ENCODE measurements at places on chromosomes 3 and 15.

DNA sequence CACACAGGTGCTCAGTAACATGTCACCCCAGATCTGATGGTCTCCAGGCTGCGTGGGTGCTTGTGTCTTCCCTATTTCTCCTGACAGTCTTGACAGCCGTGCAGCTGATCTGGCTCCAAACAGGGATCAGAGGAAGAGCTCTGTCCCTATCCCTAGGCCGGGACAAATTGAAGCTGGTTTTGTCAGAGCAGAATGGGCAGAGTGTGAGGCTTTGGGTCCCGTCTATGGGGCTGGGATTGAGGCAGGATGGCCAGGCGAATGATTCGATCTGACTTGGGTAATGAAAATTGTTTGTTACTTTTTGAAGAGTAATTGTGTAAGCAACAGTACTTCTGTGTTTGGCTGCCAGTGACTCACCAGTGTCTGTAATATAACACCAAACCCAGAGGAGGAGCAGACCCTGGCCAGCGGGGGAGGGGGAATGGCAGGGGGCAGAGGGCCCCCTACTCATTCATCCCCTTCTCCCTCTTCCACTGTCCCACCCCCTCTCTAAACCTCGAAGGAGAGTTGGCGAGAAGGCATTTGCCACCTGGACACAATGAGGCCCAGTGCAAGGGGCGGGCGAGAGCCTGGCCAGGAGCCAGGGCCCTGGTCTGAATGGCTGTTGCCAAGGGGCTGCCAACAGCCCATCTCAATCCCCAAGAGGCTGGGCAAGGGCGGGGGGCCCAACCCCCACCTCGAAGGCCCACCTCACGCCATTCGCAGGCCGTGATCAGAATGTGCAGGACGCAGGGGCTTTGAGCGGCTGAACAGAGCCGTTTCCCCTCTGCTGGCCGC lies 4.9 kb upstream of the MAGEF1 start:
- no peak for DNase-seq

DNA sequence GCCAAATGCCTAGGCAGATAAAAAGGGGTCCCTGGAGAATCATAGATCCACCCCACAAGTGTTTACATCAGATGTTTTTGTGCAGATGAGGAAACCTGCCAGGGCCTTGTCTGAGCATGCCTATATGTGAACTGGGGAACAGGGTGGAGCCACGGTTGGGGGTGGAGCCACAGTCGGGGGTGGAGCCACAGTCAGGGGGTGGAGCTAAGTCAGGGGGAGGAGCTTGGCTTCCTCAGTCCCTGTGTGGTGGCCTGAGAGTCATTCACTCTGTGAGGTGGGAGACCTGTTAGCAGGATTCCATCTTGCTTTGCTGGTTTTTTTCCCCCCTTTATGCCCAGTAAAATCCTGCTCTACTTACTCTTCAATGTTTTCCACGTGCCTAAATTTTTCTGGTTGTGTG lies 57.8 kb upstream of the TGFBR2 start:
- DNase-seq, result no peak

DNA sequence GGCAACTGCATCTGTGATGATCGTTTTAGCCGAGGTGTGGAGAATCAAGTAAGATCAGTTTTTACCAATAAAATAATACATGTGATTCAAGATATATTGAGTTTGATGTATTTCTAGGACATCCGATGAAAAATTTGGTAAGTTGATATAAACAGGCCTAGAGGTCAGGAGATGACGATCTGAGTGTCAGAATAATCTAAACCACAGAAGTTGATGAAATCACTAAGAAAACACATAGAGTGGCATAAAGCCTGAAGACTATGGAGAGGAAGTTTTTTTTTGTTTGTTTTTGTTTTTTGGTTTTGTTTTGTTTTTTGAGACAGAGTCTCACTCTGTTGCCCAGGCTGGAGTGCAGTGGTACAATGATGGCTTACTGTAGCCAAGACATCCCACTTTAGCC lies 235.3 kb downstream of the RBMS3 start:
- no peak for DNase-seq

DNA sequence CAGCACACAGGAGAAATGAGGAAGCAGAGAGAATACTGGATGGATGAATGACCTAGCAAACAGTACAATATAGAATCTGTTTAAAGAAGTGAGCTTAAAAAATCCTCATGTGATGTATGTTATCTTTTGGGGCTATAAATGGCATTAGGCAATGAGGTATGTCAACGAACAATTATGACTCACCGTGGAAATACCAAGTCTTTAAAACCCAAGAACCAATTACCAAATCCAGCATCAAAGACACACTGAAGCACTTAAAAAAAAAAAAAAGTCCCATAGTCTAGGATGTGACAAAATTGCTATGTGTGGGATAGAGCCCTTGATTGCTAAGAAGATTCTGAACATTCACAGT lies 36.3 kb upstream of the HERC1 start:
- no peak for DNase-seq

DNA sequence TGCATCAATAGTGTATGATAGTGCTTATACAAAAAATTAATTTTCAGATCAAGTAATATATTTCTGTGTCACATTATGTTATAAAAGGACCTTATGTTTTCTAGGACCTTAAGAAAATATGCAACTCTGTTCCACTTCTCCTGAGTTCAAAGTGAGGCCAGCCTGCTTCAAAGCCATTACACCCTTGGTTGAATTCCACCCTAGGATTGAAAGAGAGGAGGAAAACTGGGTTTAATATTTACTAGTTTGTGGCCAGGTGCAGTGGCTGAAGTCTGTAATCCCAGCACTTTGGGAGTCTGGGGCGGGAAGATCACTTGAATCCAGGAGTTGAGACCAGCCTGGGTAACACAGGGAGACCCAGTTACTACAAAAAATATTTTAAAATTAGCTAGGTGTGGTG lies 32.9 kb upstream of the NR1I2 start:
- DNase-seq, result no peak

GRCh38 chr3:128605091-128606046 lies 45.2 kb downstream of the RPN1 start:
- no peak for DNase-seq

GRCh38 chr15:63381301-63382204 lies at the start of gene CA12:
Gene CA12 (minus strand): TSS chr15:63381846. CDS start chr15:63381720, 126 bp downstream.
- no peak for DNase-seq

DNA sequence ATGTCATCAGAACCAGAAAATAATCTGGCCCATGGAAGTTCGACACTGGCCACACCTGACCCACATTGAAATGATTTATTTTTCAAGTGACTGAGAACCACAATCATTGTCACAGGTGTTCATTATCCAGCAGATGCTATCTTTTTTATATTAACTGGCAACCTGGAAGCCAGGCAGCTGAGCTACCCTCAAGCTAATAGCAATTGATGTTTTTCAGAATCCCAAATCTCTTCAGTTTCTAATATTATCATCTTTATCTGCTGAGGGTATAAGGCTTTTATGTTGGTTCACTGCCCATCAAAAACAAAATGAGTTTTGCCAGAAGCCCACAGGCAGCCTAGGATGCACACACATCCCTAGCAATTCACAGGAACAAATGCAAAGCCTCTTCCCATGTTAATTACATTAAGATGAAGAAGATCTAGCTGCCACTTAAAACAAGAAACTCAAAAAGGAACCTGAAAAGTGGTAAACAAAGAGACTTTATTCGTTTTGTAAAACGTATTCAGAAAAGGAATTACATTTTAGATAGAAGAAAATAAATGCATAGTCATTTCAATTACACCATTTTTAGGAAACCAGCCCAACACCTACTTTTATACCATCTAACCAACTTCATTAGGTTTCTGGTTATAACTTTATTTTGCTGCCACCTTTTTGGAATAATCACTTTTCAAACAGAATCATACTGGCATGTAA lies 40.9 kb upstream of the STRIT1 start:
- no peak for DNase-seq

GRCh38 chr3:193078996-193079753 lies 161.5 kb upstream of the MB21D2 start:
- no peak for DNase-seq

DNA sequence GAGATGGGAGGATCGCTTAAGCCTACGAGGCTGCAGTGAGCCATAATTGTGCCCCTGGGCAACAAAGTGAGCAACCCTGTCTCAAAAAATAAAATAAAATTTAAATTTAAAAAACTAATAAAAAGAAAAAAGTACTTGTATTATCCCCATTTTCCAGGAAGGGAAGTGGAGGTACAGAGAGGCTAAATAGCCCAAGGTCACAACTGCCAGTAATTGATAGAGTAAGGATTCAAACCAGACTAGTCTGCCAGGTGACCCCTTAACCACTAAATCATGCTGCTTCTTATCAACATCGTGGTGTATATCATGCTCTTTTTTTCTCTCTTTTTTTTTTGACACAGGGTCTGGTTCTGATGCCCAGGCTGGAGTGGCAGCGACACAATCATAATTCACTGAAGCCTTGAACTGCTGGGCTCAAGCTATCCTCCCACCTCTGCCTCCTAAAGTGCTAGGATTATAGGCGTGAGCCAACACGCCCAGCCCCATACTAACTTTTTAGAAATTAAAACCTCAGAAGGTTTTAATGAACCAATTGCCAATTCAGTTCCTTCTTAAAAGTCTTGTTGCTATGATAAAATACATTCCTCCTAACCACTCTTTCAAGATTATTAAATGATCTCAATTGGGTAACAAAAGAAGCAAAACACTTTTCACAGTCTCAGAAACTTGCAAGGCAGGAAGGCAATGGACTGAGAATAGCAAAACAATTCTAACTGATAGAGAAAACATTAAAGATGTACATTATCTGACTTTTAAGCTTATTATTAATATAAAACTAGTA lies 30.5 kb downstream of the HERC1 start:
- no peak for DNase-seq

DNA sequence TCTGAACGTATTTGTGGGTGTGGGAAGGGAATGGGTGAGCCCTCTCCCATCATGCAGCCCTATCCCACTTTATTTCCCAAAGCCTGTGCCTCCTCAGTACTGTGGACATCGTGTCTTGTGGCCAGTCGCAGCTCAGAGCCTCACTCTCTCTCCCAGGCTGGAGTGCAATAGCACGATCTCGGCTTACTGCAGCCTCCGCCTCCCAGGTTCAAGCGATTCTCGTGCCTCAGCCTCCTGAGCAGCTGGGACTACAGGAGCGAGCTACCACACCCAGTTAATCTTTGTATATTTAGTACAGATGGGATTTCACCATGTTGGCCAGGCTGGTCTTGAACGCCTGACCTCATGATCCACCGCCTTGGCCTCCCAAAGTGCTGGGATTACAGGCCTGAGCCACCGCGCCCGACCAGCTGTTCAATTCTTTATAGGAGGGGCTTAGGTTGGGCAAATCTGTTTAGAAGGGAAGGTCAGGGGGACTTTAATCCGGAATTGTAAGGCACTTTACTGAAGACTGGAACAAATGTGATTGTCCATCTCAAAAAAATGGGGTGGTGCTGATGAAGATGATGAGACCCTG lies 42.7 kb upstream of the BDH1 start:
- DNase-seq, result no peak

- no peak for DNase-seq
Measured at GRCh38 chr15:30059771-30060170, 23.0 kb upstream of the GOLGA8J start.

DNA sequence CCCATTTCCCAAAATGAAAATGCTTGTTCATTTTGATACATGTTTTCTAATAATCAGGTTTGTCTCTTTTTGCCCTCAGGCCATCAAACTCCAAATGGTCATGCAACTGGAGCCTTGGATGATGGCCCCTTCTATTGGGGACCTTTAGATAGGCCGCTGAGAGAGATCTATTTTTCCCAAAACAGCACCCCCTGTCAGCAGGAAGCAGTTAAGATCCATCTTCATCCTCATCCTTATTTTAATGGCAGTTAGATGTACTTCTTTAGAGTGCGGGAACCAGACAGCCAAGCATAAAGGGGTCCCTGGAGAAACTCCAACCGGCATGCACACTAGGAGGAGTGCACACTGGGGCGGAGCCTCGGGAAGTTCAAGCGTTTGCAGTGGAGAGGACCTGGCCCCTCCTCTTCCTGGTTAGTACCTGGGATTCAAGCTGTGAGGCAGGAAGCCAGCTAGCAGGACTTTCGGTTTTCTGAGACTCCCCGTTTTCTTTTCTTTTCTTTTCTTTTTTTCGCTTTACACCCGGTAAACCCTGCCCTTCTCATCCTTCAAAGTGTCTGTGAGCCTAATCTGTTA lies 31.9 kb upstream of the STRIT1 start:
- no peak for DNase-seq

- DNase-seq, result no peak
Measured at GRCh38 chr3:178194539-178194938, 341.7 kb upstream of the KCNMB2 start.

- DNase-seq, result no peak
Measured at GRCh38 chr3:98359250-98359649, 5.6 kb downstream of the OR5K4 start.

- DNase-seq, result no peak
Measured at GRCh38 chr3:100503448-100503847, 11.0 kb downstream of the TMEM45A start.

DNA sequence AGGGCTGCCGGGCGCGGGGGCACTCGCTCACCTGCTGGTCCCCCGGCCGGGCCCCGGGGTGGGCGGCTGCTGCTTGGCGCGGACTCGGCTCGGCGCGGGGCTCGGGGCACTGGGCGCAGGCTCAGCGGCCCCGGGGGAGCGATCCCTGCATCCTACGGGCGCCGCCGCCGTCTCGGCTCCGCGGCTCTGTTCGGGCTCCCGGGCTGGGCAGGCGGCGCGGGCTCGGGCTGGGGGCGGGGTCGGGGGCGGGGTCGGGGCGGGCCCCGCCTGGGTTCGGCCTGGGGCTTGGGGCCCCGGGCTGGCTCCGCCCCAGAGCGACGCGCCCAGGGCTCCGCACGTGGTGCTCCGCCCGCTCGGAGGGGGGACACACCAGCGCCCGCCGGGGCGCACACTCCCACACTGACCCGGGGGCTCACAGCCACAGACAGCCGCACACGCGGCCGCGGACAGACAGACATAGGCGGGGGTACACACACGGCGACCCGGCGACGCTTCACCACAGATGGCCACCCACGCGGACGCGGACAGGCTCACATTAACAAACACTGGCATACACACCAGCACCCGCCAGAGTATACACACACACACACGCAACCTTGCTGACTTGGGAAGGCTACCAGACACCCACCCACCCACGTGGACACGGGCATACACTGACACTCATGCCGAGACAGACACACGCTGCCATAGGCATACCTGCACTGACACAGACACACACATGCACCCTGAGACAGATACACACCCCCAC lies at the start of gene SCN5A:
TSS of gene SCN5A (minus strand) at position 188 of the 748 bp plus-strand sequence. CDS start 16,380 bp downstream, outside the sequence.
- DNase-seq, result no peak

DNA sequence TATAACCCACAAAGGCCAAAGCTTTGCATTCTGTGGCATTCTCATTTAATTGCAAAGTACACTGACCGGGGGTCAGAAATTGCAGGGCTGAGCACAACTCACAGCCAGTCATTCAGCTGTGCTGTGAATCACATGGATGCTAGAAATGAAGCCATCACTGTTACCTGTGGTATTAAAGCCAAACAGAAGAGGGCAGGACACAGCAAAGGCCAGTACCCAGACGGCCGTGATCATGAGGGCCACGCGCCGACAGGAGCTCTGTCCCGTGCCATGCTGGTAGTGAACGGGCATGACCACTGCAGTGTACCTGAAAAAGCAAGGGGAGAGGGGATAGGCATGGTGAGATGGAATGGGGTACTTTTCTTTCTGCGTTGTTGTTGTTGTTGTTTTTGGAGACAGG lies 31.6 kb downstream of the DRD3 start:
- no peak for DNase-seq

GRCh38 chr15:58401991-58402649 lies 29.7 kb upstream of the LIPC start:
- DNase-seq, result no peak

- no peak for DNase-seq
Measured at GRCh38 chr3:128237348-128238183, 84.3 kb downstream of the EEFSEC start.

Measured in fibroblast of skin of left quadriceps (primary cell).